NCI-H2081 (cell line): ENCODE measurements at places on chromosomes 16 and 17.
A peak's percentile ranks its signal among the peaks of the same experiment; 100 is the strongest.

GRCh38 chr16:25297151-25297787, 39.6 kb upstream of the ZKSCAN2 start:
- DNase-seq: no peak

DNA sequence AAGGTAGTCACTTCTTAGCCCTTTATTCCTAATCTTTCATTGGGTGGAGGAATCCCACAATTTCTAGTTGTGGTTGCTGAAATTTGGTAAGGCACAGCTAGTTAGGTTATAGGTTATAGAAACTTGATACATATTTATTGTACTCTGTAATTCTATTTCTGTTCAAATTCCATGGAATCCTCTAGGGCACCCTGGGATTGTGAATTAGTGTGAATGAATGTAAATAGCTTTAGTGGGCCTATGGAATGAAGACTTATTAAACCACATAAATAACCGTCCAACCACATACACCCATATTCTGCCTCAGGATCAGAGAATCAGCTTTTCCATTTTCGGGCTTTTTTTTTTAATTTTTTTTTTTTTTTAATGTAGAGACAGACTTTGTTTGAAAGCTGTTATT, 9.2 kb downstream of the TANC2 start:
- DNase-seq: no peak

- no peak for DNase-seq
Observed at GRCh38 chr16:73354434-73354833, 306.5 kb upstream of the ZFHX3 start.

- no peak for DNase-seq
Observed at GRCh38 chr16:57301126-57301817, 16.8 kb upstream of the PLLP start.

- no peak for DNase-seq
Observed at GRCh38 chr17:68734187-68734900, 133.2 kb upstream of the FAM20A start.

DNA sequence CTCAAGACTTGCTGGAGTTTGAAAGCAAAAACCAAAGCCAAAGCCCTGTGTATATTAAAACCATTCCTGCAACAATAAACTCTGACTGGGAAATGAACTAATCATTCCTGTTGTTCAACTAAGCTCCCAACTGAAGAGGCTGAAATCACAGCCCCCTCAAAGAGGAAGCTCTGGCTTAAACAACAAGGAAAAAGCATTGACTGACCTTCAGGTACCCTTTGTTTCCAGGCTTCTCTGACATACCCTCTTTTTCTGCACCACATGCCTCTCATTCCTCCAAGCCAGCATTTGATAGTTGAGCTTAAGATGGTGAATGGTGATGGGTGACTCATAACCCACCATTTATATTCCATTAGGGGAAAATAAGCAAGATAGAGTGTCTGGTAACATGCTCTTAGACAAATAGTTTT, 470.9 kb upstream of the SOX9 start:
- no peak for DNase-seq

GRCh38 chr17:59825533-59826322, 67.0 kb downstream of the TUBD1 start:
- DNase-seq: no peak

- DNase-seq: no peak
Observed at GRCh38 chr16:79673635-79674034, 73.1 kb upstream of the MAF start.

DNA sequence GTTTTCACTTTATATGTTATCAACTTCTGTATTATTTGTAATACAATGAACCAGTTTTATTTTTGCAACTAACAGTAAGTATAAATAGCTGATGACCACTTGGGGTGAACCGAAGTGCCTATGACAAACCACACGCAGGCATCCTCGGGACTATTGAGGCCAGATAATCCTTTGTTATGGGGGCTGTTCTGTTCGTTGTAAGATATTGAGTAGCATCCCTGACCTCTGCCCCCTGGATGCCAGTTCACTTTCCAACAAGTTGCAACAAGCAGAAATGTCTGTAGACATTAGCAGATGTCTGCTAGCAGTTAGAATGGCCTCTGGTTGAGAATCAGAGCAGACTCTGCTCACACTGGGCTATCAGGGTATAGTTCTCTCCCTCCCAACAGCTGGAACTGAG, 277.0 kb downstream of the WWOX start:
- DNase-seq: no peak

DNA sequence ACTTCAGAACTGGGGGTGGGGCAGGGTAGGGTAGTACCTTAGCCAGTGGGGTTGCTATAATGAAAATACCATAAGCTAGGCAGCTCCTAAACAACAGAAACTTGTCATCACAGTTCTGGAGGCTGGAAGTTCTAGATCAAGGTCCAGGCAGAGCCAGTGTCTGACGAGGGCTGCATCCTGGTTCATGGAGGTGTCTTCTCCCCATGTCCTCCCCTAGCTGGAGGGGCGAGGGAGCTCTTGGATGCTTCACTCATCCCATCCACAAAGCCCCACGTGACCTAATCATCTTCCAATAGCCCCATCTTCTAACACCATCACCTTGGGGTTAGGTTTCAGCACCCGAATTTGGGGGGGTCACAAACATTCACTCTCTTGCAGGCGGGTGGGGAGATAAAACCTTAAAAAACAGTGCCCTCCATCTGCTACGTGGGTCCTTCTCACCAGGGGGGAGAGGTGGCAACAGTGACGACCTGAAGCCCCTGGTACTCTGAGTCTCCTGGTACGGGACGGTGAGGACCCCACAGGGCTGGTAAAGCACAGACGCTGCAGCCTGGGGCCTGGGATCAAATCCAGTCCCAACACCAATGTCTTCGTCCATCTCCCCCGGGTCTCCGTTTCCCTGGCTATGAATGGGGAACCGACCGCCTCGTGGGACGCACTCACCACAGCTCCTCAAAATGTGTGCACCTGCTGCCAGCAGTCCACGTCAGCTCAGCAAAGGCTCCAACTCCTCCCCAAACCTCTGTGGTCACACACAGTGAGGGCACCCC, 22.8 kb downstream of the RAB40B start:
- DNase-seq: no peak

- DNase-seq: peak; percentile 0
Observed at GRCh38 chr16:77059446-77059845, 131.5 kb upstream of the MON1B start.

DNA sequence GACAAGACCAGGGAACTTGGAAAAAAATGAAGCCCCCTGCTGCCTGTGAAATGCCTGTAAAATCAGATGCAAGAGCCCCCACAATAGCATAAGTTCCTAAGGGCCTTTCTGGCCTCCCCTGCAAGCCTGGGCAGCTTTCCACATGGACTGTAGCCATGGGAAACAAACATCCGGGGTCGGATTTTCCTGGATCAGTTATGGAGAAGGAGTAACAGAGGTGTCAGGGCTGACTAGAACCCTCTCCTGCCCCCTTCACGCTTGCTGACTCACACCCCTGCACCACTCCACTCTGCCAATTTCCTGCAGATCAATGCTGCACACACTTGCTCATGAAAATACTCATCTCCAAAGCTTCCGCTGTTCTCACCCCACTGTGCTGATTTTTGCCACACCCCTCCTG, 258.6 kb downstream of the CBLN1 start:
- no peak for DNase-seq

- DNase-seq: no peak
Observed at GRCh38 chr17:19641687-19642372, 6.7 kb upstream of the ALDH3A2 start.

GRCh38 chr16:47019568-47019967, 46.1 kb upstream of the DNAJA2 start:
- no peak for DNase-seq

DNA sequence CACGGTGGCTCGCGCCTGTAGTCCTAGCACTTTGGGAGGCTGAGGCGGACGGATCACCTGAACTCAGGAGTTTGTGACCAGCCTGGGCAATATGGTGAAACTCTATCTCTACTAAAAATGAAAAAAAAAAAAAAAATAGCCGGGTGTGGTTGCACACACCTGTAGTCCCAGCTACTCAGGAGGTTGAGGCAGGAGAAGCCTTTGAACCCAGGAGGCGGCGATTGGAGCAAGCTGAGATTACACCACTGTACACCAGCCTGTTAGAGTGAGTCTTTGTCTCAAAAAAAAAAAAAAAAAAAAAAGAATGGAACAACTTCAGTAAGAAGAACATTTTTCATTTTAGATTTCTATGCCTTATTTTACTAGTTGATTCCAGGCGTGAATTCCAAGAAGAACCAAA, 2.7 kb downstream of the NUP85 start:
- no peak for DNase-seq

- no peak for DNase-seq
Observed at GRCh38 chr17:27362909-27363308, 69.0 kb downstream of the WSB1 start.

DNA sequence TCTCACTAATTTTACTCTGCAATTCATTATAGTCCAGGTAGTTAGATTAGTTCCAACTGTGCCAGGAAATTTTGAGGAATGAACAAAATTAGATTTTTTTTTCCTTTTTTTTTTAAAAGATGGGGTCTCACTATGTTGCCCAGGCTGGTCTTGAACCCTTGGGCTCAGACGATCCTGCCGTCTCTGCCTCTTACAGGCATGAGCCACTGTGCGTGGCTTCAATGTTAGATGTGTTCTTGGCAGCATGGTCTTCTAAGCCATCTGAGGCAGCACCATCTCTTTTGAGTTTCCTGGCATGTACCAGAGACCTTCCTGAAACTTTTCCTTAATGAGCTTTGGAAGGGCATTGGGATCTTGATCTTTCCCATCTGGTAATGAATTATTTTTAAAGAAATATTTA, 2.6 kb upstream of the AHSP start:
- no peak for DNase-seq

GRCh38 chr16:25707982-25708583, 16.3 kb downstream of the HS3ST4 start:
- peak; percentile 1 for DNase-seq

- DNase-seq: no peak
Observed at GRCh38 chr17:35797918-35798317, 2.5 kb upstream of the MMP28 start.

DNA sequence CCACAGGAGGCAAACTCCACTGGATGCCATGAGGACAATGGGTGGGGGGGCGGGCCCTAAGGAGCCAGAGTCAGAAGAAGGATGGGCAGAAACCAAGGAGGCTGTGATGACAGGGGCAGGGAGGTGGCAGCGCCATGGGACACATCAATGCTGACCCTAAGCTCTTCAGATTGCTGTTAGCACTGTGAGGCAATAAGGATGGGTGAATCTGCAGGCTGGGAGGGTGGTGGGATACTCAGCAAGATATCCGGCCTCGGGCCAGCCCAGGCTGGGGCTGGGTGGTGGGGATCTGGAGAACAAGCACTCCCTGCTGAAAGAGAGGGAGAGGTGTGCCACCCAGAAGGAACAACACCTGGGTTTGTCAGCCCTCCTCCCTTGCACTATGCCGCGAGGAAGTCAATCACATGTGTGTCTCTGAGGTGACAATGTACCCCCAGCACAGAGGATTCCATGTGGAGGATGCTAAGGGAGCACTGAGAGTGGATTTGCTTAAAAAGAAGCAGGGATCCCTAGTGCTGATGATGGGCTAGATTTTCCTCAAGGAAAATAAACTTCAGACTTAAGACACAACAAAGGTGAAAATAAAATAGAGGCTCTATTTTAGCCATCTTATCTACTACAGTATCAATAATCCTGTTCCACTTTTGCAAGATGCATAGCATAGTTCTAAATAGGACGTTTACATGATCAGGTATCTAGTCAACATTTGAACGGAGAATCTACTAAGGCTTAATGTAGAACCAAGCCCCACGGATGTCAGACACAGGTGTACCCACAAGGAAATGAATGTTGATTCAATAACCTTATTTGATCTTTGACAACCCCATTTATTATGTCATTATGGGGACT, 22.6 kb downstream of the SMPD3 start:
- no peak for DNase-seq

- DNase-seq: no peak
Observed at GRCh38 chr17:1611715-1612114, 16.9 kb downstream of the SLC43A2 start.

GRCh38 chr17:74573169-74573568, 5.9 kb upstream of the CD300H start:
- no peak for DNase-seq

DNA sequence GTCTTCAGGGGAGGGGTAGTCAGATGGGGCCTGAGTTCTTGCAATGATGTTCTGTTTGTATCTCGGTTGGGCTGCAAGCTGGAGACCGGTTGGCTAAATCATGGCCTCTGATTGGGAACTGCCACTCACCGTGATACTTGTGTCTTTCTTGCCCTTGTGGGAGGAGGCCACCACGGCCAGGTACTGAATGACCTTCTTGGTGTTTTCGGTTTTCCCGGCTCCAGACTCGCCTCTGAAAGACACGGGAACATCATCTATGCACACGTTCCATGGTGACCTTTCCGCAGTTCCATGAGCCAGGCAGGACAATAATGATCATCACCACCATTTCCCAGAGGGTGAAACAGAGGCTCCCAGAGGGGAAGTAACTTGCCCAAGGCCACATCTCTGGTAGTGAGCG, 70.3 kb downstream of the MYH11 start:
- no peak for DNase-seq

DNA sequence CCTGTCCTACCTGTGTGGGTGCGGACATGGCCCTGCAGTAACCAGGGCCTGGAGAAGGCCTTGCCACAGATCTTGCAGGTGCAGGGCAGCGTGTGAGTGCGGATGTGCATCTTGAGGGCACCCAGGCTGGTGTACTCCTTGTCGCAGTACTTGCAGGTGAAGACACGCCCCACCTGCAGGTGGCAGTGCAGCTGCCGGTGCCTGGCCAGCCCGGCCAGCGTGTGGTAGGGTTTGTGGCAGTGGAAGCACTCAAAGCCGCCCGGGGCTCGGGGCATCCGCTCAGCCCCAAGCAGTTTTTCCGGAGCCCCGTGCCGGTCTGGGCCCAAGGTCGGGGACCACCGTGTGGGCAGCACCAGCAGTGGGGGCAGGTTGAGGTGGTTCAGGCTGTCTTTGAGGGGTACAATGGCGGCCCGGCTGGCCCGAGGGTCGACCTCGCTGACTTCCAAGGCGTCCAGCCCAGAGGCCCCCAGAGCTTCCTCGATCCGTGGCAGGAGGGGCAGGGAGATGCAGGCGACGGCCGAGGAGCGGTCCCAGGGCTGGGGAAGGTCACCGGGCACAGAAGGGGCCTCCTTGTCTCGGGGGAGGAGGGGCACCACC, 5.1 kb downstream of the SNAI3 start:
- no peak for DNase-seq

- no peak for DNase-seq
Observed at GRCh38 chr17:43936434-43936833, 5.8 kb downstream of the PPY start.

GRCh38 chr16:66427036-66427860, at the start of gene BEAN1:
BEAN1 (plus strand) TSS chr16:66427295; CDS start chr16:66437677, 10,382 bp downstream.
- DNase-seq: peak; percentile 4

GRCh38 chr16:86396901-86397311, 113.4 kb upstream of the FOXF1 start:
- DNase-seq: no peak

GRCh38 chr16:4682616-4683254, 10.6 kb upstream of the NUDT16L1 start:
- no peak for DNase-seq

GRCh38 chr16:49494474-49494873, 120.9 kb downstream of the C16orf78 start:
- no peak for DNase-seq
